SJSA1 (cell line): ENCODE measurements at places on chromosomes 13 and 19.

DNA sequence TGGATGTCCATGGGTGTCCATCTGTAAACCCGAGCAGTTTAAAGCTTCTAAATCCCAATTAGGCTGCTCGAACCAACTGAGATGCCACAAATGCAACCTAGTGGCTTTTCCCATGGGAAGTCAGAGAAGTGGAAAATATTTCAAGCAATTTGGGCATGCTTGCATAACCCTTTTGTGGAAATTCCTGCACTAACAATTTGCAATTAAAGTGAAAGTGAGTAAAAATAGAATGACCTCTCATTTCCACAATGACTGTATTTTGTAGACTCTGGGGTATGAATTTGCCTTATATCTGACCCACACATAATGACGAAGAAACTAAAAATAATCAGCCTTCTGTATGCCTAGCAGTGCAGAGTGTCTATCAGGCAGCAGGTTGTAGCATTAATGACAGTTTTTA lies 91.8 kb upstream of the TSC22D1 start:
- no peak for DNase-seq

GRCh38 chr13:99980824-99981734 lies 505 bp upstream of the ZIC2 start:
- DNase-seq: peak; percentile 87

DNA sequence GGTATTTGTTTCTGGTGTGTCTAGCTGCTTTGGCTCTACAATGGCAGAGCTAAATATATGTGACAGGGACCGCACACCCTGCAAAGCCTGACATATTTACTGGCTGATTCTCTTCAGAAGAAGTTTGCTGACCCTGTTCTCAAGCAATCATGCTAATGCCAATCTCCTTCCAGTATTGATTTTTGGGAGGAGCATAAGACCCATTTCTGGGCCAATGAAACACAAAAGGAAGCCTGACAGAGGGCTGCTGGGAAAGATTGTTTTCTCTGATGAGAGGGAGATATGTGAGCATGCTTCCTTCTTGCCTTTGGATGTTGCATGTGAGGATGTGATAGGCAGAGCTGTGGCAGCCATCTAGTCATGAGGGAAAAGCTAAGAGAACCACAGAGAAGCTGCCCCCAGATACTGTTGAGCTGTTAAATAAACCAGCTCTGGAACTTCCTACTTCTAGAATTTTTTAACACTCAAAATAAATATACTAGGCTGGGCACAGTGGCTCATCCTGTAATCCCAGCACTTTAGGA lies 31.4 kb upstream of the TPTE2 start:
- no peak for DNase-seq

GRCh38 chr13:49998714-49999624 lies 2.1 kb downstream of the TRIM13 start:
- DNase-seq: no peak

DNA sequence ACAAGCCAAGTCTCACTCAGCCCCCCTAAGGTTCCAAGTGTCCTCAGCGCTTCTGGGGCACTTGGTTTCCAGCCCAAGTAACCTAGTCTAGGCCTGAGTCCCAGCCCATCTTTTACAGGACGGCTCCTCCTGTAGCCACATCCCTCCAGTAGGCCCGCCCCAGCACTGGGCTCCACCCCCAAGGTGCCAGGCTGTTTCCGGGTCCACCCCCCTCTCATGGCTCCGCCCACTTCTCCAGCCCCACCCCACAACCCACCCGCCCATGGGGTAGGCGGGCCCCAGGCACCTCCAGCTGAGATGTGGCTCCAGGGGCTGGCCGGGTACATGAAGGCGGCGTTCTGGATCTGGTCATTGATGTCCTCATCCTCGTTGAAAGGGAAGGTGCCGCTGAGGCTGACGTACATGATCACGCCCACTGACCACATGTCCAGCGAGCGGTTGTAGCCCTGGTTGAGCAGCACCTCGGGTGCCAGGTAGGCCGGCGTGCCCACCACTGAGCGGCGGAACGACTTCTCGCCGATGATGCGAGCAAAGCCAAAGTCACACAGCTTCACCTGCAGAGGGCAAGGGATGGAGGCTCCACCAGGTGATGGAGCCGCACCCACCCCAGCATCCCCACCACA lies 17.2 kb upstream of the DACT3 start:
- DNase-seq: peak; percentile 64

DNA sequence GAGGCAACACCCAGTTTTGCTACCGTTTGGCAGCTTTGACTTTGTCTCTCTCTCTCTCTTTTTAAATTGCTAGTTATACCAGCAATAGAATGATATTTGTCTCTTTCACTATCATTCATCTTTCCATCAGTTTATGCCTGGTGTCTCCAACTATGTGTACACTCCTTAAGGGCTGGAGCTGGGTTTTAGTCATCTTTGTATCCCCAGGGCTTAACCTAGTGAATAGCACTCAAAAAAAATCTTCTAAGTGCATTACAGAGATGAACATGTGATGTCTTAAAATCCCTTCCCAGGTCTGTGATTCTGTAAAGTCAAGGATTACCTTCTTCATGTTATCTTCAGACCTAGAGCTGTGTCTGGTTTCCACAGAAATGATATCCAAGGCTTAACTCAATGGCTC lies 7.8 kb upstream of the UBL3 start:
- no peak for DNase-seq

DNA sequence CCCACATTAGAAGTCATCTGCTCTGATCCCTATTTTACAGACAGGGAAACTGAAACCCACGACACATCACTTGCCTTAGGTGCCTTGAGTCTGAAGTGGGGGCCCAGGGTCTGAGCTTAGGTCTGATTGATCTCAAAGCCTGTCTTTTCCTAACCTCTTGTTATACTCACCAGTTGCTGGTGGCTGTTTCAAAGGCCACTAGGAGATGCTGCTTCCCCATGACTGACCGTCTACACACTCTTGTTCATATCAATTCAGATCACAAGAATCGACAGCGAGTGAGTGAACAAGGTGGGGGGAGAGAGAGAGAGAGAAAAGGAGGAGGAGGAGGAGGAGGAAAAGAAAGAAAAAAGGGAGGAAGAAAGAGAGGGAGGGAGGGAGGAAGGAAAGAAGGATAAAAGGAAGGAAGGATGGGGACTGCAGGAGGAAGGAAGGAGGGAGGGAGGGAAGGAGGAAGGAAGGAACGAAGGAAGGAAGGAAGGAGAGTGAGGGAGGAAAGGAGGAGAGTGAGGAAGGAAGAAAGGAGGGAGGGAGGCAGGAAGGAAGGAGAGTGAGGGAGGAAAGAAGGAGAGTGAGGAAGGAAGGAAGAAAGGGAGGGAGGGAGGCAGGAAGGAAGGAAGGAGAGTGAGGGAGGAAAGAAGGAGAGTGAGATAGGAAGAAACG lies 3.3 kb downstream of the OR10H1 start:
- DNase-seq: no peak

DNA sequence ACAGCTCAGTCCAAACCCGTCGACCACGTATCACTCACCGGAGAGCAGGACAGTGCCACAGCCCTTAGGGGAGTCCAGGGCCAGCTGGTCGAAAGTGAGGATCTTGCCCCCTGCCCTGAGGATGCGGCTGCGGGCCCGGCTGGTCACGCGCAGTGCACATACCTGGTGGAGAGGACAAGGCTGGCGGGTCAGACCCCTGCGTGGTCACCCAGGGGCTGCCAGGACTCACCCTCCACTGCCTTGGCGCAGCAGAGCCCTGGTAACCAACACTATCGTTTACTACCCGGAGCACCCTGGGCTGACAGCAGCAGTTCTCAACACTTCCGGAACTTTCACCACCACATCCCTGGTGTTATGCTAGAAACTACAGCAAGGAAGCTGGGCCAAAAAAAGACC lies 1.2 kb upstream of the FAM83E start:
- DNase-seq: no peak

DNA sequence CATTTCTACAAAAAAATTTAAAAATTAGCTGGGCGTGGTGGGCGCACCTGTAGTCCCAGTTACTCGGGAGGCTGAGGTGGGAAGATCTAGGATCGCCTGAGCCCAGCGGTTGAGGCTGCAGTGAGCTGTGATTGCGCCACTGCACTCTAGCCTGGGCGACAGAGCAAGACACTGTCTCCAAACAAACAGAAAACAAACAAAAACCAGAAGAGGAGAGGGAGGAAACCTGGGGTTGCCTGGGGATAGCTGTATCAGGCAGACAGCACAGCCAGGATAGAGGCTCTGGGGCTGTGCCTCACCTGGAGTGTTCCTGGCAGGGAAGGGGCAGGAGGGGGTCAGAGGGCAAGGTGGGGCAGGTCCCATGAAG lies 2.6 kb upstream of the POLR2E start:
- DNase-seq: no peak

- no peak for DNase-seq
These were observed 17.6 kb downstream of the EMP3 start for GRCh38 chr19:48342841-48343540.

GRCh38 chr19:6613711-6614110 lies 22.8 kb upstream of the CD70 start:
- no peak for DNase-seq

GRCh38 chr19:10290876-10291553 lies 1.3 kb downstream of the ICAM5 start:
- peak; percentile 35 for DNase-seq

DNA sequence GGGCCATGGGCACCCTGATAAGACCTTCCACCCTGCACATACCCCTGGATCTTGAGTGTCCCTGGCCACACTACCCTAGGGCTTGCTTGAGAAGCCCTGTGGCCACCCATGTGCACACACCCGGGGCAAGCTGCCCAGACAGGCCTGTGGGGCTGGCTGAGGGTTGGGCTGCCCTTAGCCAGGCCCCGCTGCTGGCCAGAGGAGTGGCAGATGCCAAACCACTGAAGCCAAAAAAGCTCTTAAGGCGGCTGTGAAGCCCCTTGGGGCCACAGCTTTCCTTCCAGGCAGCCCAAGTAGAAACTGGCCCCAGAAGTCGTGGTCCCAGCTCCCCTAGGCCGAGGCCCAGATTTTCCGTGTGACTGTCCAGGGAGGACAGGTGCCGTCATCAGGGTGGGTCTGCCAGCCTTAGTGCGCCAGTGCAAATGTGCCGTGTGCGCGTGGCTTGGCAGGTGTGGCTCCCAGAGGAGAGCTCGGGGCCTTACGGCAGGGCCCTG lies 14.8 kb downstream of the CEBPG start:
- DNase-seq: no peak

DNA sequence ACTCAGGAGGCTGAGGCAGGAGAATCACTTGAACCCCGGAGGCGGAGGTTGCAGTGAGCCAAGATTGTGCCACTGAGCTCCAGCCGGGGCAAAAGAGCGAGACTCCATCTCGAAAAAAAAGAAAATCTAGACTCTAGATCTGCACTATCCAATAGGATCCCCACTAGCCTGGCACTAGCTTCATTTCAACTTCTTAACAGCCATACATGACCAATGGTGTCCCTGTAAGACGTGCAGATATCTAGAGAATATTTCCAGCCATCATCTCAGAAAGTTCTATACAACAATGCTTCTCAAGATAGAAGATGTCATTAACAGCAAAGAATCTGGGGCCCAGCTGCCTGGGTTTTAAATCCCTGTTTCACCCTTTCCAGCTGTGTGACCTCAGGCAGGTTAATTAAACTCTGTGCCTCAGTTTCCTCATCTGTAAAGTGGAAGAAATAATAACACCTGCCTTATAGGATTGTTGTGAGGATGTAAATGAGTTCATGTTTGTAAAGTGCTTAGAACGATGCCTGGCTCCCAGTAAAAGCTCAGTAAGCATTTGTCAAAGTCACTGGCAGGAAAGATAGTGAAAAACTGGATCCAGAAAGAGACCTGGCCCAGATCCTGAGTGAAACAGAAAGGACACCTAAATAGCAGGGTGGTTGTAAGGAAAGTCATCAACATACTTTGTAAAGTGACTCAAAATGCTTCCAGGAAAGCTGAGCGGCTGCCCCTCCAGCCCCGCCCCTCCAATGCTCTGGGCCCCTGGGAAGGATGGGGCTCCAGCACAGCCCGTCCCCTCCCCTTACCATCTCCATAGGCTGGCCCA lies 13.5 kb downstream of the WIZ start:
- DNase-seq: no peak

DNA sequence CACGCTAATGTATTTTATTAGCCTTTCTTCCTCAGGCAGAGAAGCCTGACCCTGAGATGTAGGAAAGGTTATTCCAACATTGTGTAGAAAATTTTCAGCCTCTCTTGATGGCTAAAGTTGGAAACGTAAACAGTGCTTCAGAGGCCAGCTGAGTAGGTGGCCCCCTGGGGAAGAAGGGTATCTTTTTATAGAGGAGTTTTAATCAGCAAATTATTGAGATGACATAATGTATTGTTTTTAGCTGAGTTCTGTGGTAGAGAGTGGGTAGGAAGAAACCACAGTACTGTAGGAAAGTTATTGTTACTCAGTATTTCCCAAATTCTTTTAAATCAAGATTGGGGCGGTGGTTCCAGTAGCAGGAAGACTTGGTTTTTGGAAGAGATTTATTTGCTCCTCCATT lies 268.8 kb downstream of the DLEU7 start:
- DNase-seq: peak; percentile 51
